ENCODE measurements at places on chromosomes 7 and 10. TPM values are rescaled to one million over a fixed set of nuclear protein-coding genes. Genes with fewer than 3 reads are reported as not detected.

ECHDC3 gene
- 0.63 TPM for total RNA-seq

DNA sequence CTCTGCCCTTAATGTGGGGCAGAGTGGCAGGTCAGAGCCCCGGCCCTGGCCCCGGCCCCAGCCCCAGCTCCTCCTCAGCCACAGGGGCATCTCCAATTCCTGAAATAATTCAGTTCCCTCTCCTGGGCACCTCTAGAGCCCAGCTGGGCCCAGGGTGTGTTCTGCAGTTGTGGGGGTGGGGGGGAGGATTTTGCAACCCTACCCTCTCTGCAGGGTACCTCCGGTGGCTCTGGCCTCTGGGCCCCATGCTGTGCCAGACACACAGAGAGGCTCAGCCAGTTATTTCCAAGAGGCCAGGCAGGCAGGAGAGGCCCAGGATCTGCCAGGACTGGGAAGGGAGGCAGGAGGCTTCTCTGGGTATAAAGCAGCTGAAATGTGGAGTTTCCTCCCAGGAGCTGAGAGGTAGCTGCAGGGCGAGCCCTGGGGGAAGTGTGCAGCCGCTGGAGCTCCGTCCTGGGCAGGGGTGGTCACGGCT lies 47.9 kb downstream of the PWWP2B start:
- H3K4me1 ChIP-seq = no peaks in the 10 kb centered on the region
- DNase-seq = no peak
- H3K27me3 ChIP-seq = no peaks in the 10 kb centered on the region
- no peaks in the 10 kb centered on the region for H3K36me3 ChIP-seq
- H3K27ac ChIP-seq = no peak overlapping the region

DNA sequence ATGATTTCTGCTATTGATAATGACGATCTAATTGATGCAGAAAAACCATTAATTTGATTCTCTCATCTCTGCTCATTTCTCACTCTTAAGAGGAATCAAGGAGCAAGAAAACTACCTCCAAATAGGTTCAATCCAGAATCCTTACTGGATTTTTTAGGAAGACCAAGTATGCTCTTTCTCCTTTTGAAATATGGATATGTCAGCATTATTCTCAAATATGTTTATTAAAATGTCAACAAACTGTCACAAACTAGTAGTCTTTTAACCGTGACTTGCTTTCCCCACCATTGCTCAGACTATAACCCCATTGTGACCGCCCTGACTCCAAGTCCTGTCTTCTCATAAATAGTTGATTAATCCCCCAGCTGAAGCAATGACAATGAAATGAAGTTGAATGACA lies 1.1 kb upstream of the ATOH7 start:
- H3K36me3 ChIP-seq = no peaks in the 10 kb centered on the region
- no peaks in the 10 kb centered on the region for H3K27me3 ChIP-seq
- no peaks in the 10 kb centered on the region for H3K4me1 ChIP-seq
- H3K4me3 ChIP-seq = no peak overlapping the region
- no peak overlapping the region for H3K27ac ChIP-seq

DNA sequence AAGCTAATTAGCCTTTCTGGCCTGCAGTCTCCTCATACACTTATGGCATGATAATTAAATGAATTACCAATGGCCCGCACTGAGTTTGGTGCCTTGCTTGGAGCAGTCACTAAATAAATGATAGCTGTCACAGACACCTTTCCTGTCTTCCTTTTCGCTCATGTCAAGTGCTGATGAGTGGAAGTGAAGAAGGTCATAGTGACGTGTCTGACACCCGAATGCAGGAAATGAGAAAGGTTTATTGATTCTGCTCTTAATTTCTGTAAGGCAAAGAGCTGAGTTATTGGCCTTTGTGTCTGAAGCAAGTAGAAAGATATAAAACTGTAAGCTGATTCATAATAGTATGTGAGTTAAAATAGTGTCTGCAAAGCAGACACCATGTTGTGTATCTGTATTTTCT lies 13.2 kb upstream of the ESYT2 start:
- H3K4me3 ChIP-seq = no peak overlapping the region
- DNase-seq = no peak
- H3K36me3 ChIP-seq = no peaks in the 10 kb centered on the region
- H3K27ac ChIP-seq = no peak overlapping the region
- no peaks in the 10 kb centered on the region for H3K27me3 ChIP-seq
- H3K4me1 ChIP-seq = 0 out of 2 replicates have a peak, but pooled peaks cover 5% of the 10 kb centered on the region

DNA sequence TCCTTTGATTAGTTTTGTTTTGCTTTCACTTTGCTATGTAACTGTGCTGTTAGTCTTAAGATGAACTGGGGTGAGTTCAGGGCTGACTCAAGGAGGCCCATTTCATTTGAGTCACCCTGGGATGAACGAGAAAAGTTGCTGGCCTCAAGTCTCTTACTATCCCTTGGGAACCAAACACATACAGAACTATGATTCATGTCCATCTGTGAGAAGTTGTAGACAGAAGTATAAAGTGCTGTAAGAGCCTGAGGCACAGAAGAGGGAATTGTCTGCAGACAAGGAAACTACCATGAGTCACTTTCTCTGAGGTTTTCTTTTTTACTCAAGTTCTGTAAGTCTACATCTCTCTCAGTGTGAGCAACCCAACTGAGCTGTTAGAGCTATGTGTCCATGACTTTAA lies 179.8 kb upstream of the CSTF2T start:
- H3K27ac ChIP-seq = peak overlapping the region; percentile 97
- H3K4me3 ChIP-seq = peak overlapping the region; percentile 59
- DNase-seq = peak; percentile 100

- peak; percentile 97 for DNase-seq
- H3K4me1 ChIP-seq = peaks cover 47% of the 10 kb centered on the region
- peak overlapping the region; percentile 61 for H3K27ac ChIP-seq
These were observed 37.0 kb downstream of the FAM20C start for GRCh38 chr7:229184-229964.
